ENCODE measurements at places on chromosomes 4 and X.

- no peak for DNase-seq
Measured at GRCh38 chrX:1466971-1467561, 14.4 kb upstream of the ASMTL start.

- peak; percentile 28 for DNase-seq
Measured at GRCh38 chr4:1628892-1629698, 55.0 kb downstream of the FAM53A start.

DNA sequence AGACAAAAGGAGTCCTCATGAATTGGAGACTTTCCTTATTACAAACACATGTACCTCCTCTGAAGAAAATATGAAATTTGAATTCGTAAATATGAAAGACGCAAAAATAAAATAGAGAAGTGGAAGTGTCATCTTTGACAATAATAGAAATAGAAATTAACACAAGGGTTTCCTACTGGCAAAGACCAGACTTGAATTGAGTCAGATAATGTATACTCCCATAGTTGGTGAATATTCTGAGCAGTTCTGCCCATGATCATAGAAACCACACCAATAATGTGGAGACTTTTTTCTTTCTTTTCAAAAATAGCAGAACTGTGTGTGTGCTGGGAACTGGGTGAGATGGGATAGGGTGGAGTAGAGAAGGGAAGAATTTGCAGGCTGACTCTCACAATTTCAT is 277.7 kb upstream of the TET2 start:
- no peak for DNase-seq

DNA sequence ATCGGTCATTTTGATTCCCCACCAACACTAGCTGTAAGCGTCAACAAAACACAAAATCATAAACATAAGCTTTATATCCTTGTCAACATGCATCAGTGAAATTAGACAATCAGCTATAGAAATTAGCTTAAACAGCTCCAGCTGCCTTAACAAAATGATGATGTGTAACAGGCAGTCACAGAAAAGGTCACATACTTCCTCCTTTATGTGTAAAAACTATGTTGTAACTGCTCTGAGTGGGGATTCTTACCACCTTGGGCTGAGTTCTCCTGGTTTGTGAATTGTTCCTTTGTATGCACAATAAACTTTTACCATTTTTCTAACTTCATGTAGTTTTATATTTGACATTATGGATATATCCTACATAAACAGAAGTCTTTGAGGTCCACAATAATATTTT is 73.9 kb upstream of the MAP9 start:
- DNase-seq = no peak

GRCh38 chrX:52577464-52578173 is 60.8 kb upstream of the XAGE1B start:
- no peak for DNase-seq

DNA sequence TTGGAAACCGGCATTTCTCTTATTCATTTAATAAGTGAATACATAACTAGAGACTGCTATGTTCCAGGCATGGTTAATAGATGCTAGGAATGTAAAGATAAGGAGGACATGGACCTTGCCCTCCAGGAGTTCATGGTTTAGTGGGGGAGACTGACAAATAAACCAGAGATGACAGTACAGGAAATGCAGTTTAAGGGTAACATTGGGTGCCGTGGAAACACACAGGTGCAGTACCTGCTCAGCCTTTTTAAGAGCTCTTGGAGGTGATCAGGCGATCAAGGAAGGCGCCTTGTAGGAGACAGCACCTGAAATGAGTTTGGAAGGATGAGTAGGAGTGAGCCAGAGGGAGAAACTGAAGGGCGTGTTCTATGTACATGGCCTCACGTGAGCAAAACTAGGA is 145.8 kb downstream of the AASDH start:
- no peak for DNase-seq

DNA sequence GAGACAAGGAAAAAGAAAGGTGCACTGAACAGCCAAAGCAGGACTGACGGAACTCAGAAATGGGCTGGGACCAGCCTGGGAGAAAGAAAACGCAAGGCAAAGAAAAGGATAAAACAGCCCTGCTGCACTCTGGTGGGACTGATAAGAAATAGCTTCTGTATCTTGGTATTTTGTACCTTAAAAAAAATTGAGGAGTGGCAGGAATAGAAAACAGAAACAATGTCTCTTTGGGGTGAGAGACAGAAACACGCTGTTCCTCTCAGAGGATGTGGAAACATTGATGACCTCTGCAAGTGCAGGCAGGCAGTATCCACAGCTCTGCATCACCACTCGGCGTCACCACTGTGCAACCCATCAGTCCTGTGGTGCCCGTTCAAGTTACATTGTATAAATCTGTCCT is 152.5 kb upstream of the SPRY1 start:
- no peak for DNase-seq

- DNase-seq = no peak
Measured at GRCh38 chr4:139559687-139560086, 3.7 kb upstream of the SETD7 start.

DNA sequence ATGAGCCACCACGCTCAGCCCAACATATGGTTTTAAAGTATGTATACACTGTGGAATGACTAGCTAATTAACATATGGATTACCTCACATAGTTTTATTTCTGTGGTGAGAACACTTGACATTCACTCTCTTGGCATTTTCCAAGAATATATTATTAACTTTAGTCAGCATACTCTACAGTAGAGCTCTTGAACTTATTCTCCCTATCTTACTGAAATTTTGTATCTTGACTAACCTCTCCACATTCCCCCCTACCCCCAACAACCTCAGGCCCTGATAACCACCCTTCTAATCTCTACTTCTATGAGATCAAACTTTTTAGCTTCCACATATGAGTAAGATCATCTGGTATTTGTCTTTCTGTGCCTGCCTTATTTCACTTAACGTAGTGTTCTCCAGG is 38.6 kb upstream of the AGA start:
- no peak for DNase-seq

Data from T-helper 22 cell (primary cell).